ENCODE measurements at places on chromosomes 11 and 22.

DNA sequence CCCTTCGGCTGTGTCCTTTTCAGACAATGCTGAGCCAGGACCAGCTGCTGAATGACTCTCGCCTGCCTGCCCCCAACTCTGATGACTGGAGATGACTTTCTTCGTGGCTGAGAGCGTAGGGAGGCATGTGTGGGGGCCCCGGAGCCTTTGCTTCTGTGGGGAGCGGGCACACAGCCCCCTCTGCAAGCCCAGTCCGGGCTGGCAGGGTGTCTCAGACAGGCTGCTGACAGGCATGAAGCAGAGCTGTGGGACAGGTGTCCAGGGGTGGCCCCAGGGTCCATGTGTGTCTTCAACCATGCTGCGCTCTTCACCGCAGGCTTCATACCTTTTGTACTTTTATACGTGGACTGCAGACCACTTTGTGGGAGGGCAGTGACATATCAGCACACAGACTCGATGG, 16.6 kb downstream of the CYB5R2 start:
- DNase-seq: no peak

DNA sequence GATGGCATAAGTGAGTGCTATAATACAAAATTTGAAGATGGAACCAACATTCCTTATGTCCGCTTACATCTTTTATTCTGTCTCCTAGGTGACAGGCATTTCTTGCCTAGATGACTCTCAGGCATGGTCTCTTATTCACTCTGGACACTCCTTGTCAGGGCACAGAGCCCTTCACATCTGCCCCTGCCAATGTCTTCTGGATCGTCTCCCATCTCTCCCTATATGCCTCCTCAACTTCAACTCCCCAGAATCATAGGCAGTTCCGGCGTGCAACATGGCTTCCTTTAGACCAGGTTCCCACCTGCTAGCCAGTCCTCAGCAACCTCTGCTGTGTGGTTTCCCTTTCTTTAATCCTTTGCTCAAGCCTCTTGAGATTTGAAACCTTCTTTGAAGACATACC, 300.9 kb downstream of the TENM4 start:
- no peak for DNase-seq

- no peak for DNase-seq
These were observed 86.5 kb upstream of the HTATIP2 start for GRCh38 chr11:20277014-20277413.

DNA sequence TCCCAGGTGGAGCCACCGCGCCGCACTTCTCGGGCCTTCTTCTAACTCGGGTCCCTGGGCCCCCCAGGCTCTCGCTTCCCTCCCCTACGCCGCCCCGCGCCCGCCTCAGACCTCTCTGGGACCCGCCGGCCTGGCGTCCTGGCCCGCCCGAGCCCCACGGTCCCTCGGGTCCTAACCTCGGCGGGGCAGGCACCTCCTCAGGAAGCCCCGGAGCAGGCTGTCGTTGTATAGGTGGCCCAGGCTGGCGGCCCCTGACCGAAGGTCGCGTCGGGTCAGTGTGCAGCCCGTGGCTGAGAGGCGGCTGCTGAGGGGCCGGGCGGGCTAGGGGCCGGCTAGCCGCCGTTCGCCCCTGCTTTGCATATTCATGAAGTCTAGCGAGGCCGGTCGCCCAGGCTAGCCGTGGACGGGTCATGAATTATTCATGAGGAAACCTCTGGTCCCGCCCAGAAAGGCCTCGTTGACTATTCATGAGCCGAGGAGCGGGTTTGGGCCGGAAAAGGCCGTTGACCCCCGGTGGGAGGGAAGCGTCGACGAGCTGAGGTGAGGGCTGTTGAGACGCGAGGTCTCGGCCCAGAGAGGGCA, at the start of gene HORMAD2:
Gene HORMAD2 (plus strand): TSS at position 513 of the 582 bp plus-strand sequence. CDS start 13,489 bp downstream, outside the sequence.
- no peak for DNase-seq

GRCh38 chr11:76891793-76892192, 31.1 kb downstream of the ACER3 start:
- no peak for DNase-seq

GRCh38 chr22:18057568-18058209, 20.1 kb upstream of the PEX26 start:
- no peak for DNase-seq

GRCh38 chr11:44749189-44749588, 22.4 kb downstream of the TSPAN18 start:
- no peak for DNase-seq

- DNase-seq: no peak
These were observed 59.6 kb downstream of the MTNR1B start for GRCh38 chr11:93028960-93029522.

DNA sequence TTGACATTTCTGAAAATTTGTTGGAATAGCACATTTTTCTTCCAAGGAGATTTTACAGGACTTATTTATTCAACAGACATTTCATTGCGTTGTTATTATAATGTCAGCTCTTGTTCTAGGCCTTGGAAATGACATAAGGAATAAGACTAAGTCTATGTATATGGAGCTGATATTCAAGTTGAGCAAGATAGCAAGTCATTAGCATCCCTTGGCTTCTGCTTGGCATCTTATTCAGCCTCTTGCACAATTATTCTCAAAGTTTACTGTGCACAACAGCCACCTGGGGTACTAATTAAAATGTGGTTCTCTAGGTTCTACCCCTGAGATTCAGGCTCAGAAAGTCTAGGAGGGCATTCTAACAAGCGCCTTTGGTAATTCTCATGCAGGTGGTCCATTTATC, 304.8 kb upstream of the DDI1 start:
- DNase-seq: no peak

- DNase-seq: peak; percentile 26
These were observed 120.5 kb upstream of the RASSF10 start for GRCh38 chr11:12888525-12889158.

GRCh38 chr22:50687829-50688228, 15.2 kb downstream of the SHANK3 start:
- no peak for DNase-seq

GRCh38 chr11:131792243-131792642, 421.8 kb downstream of the NTM start:
- no peak for DNase-seq

DNA sequence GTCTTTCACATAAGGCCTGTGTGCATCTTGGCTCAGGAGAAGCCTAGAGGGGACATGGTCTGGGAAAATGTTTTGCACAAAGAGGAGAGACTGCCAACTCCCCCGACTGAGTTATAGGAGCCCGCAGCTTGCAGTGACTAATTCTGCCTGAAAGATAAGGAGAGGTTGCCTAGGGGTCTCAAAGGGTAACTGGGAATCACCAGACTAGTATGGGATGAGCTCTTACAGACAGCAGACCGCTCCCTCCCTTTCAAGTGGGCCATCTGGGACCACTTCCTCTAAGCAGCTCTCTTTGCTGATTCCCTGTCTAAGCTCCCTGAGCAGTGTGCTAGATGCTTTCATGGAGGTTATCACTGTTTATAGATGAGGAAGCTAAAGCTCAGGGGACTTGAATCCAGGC, 105.1 kb downstream of the TENM4 start:
- no peak for DNase-seq

DNA sequence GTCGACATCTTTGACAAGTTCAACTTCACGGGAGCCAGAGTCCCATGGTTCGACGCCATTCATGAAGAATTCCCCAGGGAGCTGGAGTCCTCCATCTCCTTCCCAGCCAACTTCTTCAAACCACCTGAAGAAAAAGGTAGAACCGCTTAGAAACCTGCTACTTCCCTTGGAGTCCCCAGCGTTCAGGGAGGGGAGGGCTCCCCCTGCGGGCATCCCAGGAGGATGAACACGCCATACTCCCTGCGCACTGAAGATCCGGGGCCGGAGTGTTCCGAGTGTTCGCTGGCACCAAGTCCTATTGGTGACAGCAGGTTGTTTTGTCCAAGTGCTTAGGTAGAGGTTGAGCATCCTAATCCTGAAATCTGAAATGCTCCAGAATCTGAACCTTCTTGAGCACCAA, 51.7 kb upstream of the PRODH start:
- no peak for DNase-seq

GRCh38 chr11:1406571-1407485, 17.1 kb downstream of the BRSK2 start:
- DNase-seq: no peak

- no peak for DNase-seq
These were observed 803.2 kb downstream of the TBC1D22A start for GRCh38 chr22:47565607-47566006.

GRCh38 chr22:35616043-35616442, 1.1 kb downstream of the MB start:
- no peak for DNase-seq

DNA sequence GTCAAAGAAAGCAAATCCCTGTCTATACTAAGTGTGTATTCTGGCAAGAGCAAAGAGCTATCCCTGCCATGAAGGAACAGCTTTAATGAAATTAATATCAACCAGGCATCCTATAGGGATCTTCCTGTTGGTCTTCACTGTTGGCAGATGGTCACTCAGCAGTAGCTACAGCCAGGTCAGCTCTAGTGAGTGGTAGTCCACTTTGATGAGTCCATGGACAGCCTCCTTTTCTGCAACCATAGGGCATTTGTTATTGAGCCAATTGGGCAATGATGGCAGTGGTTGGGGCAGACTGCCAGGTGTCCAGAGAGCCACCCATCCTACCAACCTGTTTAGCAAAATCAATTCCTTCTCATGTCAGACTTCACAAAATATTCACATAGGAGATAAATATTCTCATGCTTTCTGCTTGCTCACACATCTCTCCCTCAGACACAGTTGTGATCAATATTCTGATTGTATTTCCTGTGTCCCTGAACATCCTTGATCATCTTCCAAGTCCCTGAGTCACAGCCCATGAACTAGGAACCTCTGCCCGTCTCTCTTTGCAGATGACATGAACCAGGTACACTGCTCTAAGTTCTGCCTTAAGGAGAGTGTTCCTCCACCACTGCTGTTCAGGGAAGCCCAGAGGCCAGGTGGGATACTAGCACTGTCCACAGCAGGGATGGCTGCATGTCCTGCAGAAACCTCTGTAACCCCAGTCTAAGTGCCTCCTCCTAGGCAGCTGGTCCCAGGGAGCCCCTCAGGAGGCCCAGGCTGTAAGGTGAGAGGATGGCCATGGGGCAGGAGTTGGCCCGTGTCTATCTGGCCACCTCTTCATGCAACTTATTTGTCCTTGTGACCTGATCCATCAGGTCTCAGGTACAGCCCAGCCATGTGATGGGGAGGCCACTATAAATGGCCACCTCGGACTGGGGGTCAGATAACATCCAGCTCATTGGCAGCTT, 74.2 kb upstream of the IGLL5 start:
- no peak for DNase-seq

DNA sequence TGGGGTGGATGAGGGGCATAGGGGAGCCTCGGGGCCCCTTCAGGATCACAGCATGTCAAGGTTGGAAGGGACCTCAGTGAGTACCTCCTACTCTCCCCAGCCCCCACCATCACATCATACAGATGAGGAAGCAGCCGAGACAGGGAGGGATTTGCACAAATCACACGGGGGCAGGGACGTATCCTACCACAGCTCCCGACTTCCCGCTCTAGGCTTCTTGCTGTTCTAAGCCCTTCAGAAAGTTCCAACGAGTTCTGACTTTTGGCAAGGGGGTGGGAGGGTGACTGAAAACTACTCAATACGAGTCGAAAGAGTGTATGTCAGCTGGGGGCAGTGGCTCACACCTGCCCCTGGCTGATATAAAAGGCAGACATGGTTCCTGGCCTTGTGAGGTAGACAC, 4.7 kb upstream of the RAD9A start:
- DNase-seq: no peak

GRCh38 chr11:76526878-76527277, 82.1 kb downstream of the EMSY start:
- DNase-seq: no peak

DNA sequence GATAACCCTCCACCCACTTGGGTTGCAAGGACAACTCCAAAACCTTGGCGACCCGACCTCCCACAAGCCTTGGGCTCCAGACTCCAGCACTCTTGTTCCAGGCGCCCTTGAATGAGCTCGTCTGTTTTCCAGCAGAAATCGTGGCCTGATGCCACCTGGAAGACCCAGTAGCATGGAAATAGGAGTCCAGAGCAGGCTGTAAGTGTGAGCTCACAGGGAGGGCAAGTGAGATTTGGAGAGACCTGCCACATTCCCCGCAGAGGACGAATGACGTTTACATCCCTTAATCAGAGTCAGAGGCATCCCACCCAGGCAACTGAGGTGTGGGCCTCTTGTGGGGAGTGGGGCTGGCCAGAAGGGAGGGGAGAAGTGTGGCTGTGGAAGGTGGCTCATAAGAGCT, 71.9 kb downstream of the LDLRAD3 start:
- no peak for DNase-seq

- DNase-seq: no peak
These were observed 7.1 kb downstream of the SLC7A4 start for GRCh38 chr22:21025266-21025665.

Measured in activated T-helper 9 cell treated with anti-CD3 and anti-CD28 coated beads, Interleukin-2, amount 50 U/mL, for 16 hours (primary cell).